ENCODE measurements at places on chromosomes 13 and 19.

DNA sequence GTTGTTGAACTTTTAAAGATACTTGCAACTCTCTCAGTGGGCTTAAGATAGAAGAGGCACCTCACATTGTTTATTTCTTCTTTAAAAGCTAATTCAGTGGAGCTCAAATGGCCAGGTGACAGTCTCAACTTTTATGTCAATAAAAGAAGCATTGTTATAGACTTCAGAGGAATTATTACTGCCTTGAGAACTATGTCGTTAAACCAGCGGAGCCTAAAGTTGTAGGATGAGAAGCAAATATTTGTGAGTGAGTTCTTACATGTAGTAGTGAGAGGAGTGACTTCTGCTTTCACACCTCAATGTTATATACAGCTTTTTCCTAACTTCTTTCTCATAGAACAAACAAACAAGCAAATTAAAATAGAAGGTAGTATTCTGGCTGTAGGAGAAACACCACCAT lies 31.2 kb upstream of the DGKH start:
- no peaks in the 10 kb centered on the region for H3K27me3 ChIP-seq
- no peak overlapping the region for H3K4me3 ChIP-seq
- no peaks in the 10 kb centered on the region for H3K36me3 ChIP-seq
- no peaks in the 10 kb centered on the region for H3K4me1 ChIP-seq
- no peak for DNase-seq

DNA sequence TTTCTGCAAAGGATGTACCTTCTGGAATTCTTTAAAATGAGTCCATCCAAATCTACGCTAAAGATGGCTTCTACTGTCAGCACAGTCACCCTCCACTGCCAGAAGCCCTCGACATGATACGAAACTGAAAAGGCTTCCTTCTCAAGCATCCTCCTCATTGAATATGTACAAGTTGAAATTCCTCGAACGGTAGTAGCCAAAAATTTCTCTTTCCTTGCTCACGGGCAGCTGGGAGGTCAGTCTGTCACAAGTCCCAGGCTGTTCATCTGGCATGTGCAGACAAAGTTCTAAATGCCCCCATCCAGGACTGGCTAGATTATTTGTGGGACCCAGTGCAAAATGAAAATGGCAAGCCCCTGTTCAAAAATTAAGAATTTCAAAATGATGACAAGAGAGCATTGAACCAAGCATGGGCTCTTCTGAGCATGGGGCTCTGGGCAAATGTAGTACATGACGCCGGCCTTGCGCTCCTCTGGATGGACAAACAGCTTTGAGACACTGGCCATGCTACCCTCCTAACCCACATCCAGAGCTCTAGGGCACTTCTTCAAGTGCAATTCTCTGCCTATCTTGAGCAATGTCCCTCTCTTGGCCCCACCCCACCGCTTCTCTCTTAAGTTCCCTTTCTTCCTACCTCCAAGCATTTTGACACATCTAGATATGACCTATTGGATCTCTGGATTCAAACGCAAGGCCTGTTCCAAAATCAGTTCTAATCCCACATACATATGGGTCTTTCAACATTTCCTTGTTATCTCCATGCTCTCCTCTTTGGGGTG lies 78.9 kb upstream of the FLT1 start:
- H3K27ac ChIP-seq, result no peak overlapping the region
- DNase-seq, result no peak
- H3K4me3 ChIP-seq, result no peak overlapping the region

- no peaks in the 10 kb centered on the region for H3K4me1 ChIP-seq
- no peaks in the 10 kb centered on the region for H3K27me3 ChIP-seq
- no peak overlapping the region for H3K27ac ChIP-seq
- no peak for DNase-seq
- H3K36me3 ChIP-seq, result peaks cover 8% of the 10 kb centered on the region
- no peak overlapping the region for H3K4me3 ChIP-seq
Measured at GRCh38 chr19:12450844-12451243, 10.0 kb upstream of the ZNF443 start.

- no peak for DNase-seq
- H3K27me3 ChIP-seq, result peaks cover 3% of the 10 kb centered on the region
- H3K4me3 ChIP-seq, result no peak overlapping the region
- no peaks in the 10 kb centered on the region for H3K36me3 ChIP-seq
- H3K27ac ChIP-seq, result no peak overlapping the region
Measured at GRCh38 chr13:109874484-109875454, 88.4 kb upstream of the IRS2 start.

DNA sequence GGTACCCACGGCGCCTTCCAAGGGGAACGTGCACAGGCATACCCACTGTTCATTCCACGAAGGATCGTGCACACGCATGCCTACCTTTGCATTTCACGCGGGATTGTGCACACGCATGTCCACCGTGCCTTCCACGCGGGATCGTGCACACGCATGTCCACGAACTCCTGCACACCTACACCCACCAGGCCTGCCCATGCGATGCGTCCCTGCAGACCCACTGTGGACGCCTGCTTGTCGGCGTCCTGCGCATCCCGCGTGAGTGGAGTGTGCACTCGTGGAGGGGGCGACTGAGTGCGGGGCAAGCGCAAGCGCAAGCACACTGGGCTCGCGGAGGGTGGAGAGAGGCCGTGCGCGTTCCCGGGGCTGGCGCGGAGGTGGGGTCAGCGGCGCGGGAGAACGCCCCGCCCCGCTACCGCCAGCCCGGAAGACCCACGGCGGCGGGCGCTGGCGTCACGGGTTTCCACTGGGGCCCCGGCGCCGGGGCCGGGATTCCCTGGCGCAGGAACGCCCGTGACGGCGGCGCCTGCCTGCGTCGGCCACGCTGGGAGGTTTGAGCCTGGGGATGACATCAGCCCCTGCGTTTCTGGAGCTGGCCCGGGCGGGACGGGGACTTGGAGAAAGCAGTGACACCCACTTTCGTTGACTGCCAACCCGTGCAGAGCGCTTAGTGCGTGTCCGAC lies 18.7 kb downstream of the GADD45B start:
- no peak overlapping the region for H3K27ac ChIP-seq
- DNase-seq, result no peak
- peaks cover 13% of the 10 kb centered on the region for H3K27me3 ChIP-seq
- no peaks in the 10 kb centered on the region for H3K36me3 ChIP-seq

- H3K4me1 ChIP-seq, result peaks cover 2% of the 10 kb centered on the region
- H3K27me3 ChIP-seq, result no peaks in the 10 kb centered on the region
- no peak overlapping the region for H3K4me3 ChIP-seq
- no peak overlapping the region for H3K27ac ChIP-seq
Measured at GRCh38 chr13:80297503-80297902, 43.4 kb downstream of the SPRY2 start.

- H3K27me3 ChIP-seq, result no peaks in the 10 kb centered on the region
- no peak for DNase-seq
- peaks cover 40% of the 10 kb centered on the region for H3K36me3 ChIP-seq
- H3K27ac ChIP-seq, result peak overlapping the region; percentile 65
Measured at GRCh38 chr19:55597501-55597921, 1.8 kb downstream of the FIZ1 start.

DNA sequence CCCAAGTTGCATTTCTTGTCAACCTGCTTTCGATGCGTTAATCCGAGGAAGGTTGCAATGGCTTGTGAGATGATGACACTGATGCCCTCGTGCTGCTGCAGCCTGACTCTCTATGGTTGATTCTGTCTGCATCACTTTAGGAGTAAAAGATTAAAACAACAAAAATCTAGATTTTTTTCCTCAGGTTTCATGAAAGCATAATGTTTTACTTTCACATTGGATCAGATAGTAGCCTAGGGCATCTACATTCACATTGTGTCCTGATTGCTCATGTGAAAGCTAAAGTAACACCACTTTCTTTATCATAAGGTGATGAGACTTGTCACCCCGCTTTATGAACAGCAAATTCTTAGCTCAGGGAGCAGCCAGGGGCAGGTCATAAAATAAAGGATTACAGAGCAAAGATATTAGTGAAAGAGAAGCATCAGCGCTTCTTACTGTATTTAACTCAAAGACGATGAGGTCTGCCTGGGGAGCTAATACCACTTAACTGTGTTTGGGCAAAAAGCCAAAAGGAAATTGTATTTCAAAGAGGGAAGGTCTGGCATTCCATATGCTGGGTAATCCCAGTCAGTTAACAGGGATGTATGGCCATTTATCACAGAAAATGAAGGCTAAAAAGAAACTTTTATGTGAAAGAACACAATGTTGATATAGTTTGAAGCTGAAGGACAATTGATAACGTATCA lies 270.5 kb downstream of the GPC6 start:
- peaks cover 1% of the 10 kb centered on the region for H3K4me1 ChIP-seq
- no peak for DNase-seq
- H3K27ac ChIP-seq, result no peak overlapping the region
- no peaks in the 10 kb centered on the region for H3K27me3 ChIP-seq
- H3K36me3 ChIP-seq, result no peaks in the 10 kb centered on the region

Data from neuronal stem cell (in vitro differentiated cells).